ENCODE measurements at places on chromosomes 4 and X.

GRCh38 chr4:73650250-73650649 lies 30.0 kb upstream of the RASSF6 start:
- no peak for DNase-seq

- DNase-seq, result no peak
These were observed 38.8 kb downstream of the TBCK start for GRCh38 chr4:106277140-106277675.

GRCh38 chr4:6878451-6879059 lies 31.1 kb upstream of the TBC1D14 start:
- DNase-seq, result no peak

DNA sequence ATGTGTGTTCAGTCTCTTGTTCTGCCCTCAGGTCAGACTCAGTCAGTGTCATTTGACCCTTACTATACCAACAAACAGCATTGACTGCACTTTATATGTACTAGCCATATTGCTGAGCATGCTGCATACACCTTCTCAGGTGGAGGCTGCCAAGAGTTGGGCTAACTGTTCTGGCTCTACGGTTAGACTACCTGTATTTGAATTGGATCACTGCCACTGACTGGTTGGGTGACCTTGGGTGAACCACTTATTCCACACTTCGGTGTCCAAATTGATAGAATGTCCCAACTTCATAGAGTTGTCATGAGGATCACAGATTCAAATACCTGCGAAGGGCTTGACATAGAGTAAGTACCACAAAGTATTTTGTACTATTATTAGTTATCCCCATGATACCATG lies 91.2 kb upstream of the GPR50 start:
- no peak for DNase-seq

DNA sequence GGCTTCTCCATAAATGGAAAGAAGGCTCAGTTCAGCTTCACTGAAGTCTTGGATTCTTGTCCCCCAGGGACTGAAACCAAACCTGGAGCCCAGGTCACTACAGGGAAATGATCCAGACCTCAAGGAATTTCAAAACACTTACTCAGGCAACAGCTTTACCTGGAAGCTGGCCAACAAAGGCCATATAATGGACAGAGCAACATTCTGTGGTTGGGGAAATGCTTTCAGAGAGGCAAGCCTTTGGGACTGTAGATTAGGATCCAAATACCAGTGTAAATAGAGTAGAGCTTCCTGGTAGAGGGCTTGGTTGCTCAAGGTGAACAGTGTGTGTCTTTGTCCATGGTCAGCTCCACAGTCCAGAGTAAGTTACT lies 57.0 kb upstream of the PROM1 start:
- peak; percentile 88 for DNase-seq

DNA sequence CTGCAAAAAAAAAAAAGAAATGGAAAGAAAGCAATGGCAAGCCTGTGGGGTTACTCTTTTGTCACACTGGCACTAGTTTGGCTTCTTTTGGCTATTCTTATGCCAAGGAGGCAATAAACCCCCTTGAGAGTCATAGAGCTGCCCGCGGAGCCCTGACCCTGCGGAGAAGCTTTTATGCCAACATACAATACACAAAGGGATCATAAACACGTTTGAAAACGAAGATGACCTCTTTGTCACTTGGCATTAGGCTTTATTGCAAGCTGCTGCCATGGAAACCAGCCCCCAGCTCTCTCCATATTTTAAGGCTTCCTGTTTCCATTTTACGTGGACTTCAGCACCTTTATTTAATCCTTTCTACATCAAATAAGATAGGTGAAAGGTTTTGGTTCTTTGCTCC lies 7.6 kb downstream of the NEUROG2 start:
- no peak for DNase-seq

- DNase-seq, result no peak
These were observed 210.2 kb upstream of the ADAMTS3 start for GRCh38 chr4:72779241-72779640.

- no peak for DNase-seq
These were observed 13.5 kb downstream of the ABCD1 start for GRCh38 chrX:153738056-153738605.

DNA sequence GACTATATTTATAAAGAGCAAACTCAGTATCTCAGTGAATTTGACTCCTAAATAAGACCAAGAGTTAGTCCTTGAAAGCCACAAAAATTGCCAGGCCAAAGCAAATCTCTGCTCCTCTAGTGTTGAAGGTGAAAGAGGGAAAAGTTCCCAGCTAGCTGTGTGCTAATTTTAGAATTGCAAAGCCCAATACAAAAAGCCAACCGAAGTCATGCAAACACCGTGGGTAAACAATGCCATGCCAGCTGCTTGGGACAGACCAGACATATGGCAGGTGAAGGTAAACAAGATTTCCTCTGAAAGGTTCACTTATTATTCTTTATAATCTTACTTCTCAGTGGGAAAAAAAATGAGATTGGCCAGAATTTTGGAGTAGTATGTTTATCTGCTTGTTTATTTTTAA lies 80.5 kb upstream of the LNX1 start:
- no peak for DNase-seq

DNA sequence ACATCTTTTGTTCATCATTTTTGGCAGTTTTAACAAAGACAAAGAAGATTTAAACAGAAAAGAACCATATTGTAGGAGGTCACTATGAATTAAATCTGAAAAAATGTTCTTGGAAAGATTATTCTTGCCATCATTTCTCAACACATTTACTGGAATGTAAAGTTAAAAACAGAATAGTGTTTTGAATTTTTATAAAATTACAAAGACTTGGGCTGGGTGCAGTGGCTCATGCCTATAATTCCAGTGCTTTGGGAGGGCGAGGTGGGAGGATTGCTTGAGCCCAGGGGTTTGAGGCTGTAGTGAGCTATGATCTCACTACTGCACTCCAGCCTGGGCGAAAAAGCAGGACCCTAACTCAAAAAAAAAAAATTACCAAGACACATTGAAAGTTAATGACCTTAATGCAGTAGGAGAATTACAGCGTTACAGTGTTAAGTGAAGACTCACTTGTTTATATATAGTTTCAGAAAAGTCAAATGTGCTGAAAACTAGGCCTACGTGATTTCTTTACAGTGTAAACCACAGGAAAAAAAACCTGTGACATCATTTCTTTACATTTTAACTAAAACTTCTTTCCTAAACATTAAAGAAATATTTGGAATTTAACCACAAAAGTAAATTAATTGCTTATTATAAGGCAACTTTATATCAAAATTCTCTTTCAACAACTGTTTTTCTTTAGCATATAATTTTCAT lies 7.9 kb downstream of the FAM13A start:
- DNase-seq, result no peak

- no peak for DNase-seq
These were observed 43.4 kb downstream of the SHROOM2 start for GRCh38 chrX:9829308-9830267.

GRCh38 chr4:106909486-106910188 lies 126.5 kb downstream of the DKK2 start:
- DNase-seq, result no peak

DNA sequence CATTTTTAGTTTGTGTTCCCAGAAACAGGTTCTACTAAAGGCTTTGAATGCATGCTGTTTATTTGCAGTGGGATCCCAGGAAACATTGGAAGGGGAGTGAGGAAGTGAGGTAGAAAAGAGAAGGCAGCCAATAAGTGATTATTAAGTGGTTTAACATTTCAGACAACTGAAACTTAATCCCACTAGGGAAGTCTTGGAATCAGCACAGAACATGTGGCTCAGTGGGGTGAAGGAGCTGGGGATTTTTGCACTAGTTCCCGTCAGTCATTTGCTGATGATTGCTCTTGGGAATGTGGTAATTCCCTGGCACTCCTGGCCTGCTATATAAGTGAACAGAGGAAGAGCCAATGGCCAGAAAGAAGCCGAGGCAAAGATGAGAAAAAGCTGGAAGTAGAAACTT lies 1053.0 kb upstream of the IGFBP7 start:
- DNase-seq, result no peak

DNA sequence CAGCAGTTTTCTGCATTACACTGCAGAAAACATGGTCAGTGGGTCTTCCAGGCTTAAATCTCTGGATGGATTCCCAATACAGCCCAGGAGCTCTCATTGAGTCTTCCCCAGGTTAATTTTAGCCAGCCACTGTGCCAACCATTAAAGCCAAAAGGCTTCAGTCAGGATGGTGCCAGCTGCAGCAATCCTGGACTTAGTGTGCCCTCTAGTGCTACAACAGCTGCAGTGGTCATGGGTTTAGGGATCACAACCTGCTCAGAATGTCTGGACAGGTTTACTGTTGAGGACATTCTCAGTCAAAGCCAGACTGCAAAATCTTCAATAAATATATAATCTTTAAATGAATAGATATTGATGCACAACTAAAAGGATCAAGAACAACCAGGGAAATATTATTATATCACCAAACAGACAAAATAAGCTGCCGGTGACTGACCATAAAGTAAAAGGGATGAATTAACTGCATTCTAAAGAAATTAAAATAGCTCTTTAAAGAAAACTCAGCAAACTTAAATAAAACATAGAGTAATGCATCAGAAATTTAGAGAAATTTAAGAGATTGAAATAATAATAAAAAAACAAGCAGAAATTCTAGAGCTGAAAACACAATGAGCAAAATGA lies 639.9 kb downstream of the SPOCK3 start:
- no peak for DNase-seq

GRCh38 chrX:4028151-4028550 lies 314.7 kb upstream of the PRKX start:
- no peak for DNase-seq

DNA sequence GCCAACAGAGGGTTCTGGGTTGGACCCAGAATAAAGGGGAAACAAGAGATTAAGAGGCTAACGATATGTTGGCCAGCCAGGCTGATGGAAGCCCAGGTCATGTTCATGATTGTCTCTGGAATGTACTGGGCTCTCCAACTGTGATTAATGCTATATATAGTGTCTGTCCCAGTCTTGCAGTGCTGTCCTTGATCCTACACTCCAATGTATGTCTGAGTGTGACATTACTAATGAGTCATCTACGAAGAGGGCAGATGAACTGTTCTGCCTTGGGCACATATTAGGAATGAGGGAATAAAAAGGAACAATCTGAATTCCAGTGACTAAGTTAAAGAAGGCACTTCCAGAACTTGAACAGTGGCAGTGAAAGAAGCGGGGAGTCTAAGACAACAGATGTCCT lies 142.1 kb downstream of the PDGFRA start:
- DNase-seq, result no peak

GRCh38 chr4:89140168-89140759 lies 28.9 kb downstream of the TIGD2 start:
- DNase-seq, result no peak

DNA sequence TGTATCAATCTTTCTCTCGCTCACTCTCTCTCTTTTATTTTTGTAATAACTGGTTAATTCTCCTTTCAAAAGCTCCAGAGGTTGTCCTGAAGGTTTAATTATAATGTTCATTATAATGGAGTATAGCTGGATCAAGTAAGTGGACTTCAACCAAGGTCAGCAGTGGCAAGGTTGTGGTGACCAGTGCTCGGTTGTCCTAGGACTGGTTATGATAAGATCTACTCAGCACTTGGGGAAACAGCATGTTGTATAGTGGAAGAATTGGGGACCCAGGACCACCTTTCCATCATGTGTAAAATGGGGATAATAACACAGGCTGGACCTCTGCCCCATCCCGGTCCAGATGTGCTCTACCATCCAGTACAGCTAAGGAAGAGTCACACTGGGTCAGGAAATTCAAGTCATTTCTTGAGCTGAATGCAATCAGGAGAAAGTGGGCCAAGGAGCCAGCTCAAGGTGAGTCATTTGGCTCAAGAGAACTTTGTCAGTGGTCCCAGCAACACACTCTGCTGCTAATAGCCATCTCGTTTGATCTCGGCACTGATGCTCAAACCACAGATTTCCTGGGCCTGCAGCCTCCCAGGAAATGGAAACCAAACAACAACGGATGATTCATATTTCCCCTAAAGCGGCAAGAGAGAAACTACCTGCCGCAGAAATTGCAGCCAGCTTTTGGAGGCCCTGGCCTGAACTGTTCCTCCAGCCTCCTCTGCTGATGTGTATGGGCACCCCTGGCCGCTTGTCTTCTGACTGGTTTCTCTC lies 123.6 kb upstream of the RBPJ start:
- DNase-seq, result peak; percentile 78

- DNase-seq, result no peak
These were observed 107.2 kb downstream of the GASK1B start for GRCh38 chr4:158065603-158066002.

DNA sequence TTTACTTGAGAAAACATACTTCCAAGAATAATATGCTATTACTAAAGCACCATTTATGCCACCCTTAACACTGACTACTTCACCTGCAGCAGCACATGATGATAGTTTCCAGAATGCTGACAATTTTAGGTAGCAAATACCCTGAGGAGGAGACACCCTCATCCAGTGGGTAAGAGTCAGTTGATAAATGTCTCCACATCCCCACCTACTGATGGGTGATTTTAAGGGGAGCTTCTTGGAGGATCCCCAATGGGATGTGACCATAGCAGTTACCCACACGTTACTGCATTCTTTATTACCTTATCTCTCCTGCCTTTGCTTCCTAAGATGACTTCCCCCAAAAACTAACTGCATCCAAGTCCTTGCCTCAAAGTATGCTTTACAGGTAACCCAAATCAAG lies 131.2 kb upstream of the SMARCAD1 start:
- DNase-seq, result no peak

DNA sequence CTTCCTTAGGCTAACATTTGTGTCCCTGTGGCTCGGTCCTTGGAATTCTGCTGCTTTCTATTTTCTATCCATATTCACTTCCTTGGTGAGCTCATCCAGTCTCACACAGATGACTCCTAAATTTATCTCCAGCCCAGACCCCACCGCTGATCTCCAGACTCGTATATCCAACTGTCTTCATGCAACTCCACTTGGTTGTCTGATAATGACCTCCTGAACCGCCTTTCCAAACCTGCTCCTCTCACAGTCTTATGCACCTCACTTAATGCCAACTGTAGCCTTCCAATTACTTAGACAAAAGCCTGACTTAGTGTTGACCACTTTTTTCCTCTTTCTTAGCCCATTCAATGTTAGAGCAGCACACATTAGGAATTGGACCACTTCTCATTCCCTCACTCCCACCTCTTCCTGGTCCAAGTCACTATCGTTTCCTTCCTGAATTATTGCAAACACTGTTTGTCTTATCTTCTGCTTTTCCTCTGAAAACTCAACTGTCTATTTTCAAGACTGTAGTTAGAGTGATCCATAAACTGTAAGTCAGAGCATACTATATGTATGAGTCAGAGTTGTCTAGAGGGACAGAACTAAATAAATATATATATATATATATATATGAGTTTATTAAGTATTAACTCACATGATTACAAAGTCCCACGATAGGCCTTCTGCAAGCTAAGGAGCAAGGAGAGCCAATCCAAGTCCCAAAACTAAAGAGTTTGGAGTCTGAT lies 292.5 kb downstream of the UNC5C start:
- DNase-seq, result no peak

DNA sequence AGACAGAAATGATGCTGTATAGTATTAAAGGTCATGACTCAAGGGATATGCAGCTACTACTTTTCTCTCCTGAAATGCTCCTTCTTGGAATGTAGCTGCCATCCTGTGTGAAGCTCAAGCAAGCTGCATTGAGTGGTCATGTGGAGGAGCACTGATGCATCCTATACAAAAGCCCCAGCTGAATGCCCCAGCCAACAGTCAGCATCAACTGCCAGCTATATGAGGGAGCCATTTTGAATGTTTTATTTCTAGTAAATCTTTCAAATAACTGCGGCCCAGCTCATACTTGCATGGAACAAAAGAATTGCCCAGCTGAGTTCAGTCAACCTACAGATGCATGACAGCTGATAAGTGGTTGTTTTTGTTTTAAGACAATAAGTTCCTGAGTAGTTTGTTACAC lies 165.0 kb upstream of the GEMIN8 start:
- DNase-seq, result no peak
